Activated T-helper 17 cell treated with anti-CD3 and anti-CD28 coated beads, Interleukin-2, amount 50 U/mL, for 72 hours (primary cell): ENCODE measurements at places on chromosomes 5 and 9. TPM values are rescaled to one million over a fixed set of nuclear protein-coding genes. Genes with fewer than 3 reads are reported as not detected.

GRIN1 gene
- 0.06 TPM for total RNA-seq

GRCh38 chr5:40733879-40734563, 21.7 kb downstream of the TTC33 start:
- ATAC-seq = no peak

DNA sequence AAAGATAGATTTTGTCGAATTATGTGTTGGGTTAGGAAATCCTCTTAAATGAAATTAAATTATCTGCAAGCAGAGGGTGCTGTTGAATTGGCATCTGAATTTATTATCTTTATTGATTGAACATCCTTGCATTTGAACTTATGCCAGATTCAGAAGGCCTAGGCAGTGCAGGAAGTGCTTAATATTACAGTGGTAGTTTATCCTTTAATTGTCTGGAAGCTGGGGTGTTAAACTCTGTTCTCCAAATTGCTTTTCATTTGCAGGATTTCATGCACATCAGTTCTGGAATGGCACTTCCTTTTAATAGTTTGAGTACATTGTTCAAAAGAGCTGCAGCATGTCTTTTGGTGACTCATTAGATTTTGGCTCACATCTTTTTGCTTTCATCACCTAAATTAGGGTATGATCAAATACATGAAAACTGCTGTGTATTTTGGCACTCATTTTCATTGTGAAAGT, 186.3 kb downstream of the KDM4C start:
- ATAC-seq = no peak

MSX2 gene
- total RNA-seq = not detected
